ENCODE measurements at places on chromosomes 11 and 22. TPM values are rescaled to one million over a fixed set of nuclear protein-coding genes. Genes with fewer than 3 reads are reported as not detected.

DNA sequence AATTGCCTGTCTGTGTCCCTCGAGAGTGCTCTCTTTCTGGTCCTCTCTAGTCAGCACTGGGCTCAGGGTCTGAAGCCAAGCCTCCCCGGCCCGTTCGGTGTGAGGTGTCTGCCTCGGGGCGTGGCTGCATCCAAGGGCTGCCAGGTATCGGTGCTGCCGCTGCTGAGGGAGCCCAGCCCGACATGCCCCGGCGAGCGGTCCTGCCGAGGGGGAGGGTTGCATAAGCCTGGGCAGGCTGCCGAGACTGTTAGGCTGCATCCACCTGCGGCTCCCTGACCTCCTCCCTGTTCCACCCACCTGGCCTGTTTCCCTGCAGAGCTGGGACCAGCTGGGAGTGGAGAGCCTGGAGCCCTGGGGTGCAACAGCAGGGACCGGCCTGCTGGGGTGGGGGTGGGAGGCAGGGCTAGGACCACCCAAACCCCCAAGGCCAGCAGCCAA lies 6.3 kb downstream of the OVOL1 start:
- peaks cover 7% of the 10 kb centered on the region for H3K36me3 ChIP-seq
- H3K27me3 ChIP-seq, result no peaks in the 10 kb centered on the region
- H3K27ac ChIP-seq, result peak overlapping the region; percentile 76
- H3K4me3 ChIP-seq, result peak overlapping the region; percentile 12
- peaks cover 60% of the 10 kb centered on the region for H3K4me1 ChIP-seq

DNA sequence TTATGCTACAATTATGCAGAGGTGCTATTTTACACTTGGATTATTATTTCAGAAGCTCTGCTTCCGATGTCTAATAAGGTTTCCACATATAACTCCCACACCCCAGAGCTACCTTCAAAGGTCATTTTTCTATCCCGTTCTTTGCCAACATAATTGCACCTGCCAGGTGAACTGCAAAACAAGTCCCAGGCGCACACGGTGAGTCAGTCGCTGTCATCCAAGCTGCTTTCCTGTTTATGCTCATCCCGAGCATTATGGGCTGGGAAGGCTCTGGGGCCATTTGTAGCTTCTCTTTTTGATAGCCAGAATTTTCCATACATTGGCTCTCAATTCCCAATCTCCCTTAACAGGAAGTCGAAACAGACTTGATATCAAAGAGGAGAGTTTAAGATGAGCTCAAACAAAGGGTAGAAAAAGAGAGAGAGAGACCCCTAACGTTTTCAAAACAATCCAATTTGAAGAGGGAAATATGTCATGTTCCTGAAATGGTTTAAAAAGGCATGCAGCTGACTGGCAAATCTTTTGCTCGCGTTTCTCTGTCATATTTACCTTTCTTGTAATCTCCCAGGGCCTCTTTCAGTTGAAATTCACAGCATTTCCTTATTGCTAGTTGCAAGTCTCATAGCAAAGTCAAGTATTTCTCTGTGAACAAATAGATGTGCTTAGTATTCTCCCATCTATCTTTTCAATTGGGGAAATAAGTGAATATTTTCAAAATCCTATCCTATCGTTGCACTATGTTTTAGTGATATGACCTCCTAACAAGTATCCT lies 815.9 kb downstream of the KCNA4 start:
- DNase-seq, result peak; percentile 72
- H3K27ac ChIP-seq, result no peak overlapping the region

Gene MGAT3
- 11.1 TPM for polyA plus RNA-seq

Gene ADM
- 36.3 TPM for polyA plus RNA-seq
